Occipital lobe (tissue), 3 donors: ENCODE measurements at places on chromosomes 16 and 17. TPM values are rescaled to one million over a fixed set of nuclear protein-coding genes. Genes with fewer than 3 reads are reported as not detected.

DNA sequence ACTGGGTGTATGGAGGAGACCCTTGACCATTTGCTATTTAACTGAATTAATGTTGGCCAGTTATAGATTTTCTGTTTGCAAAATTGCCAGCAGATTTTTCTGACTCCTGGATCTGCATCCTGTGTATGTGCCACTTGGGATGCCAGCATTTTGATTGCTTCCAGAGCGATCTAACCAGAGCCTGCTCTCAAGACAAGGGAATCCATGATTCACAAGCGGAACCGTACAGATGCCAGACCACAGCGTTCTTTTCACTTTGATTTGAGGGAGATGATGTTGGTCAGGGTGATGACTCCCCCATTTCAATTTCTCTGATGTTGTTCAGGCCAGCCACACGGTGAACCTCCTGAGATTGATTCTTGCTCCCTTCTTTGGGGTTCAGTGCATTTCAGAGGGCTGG is 228.7 kb downstream of the CDH13 start:
- no peak for DNase-seq

DNA sequence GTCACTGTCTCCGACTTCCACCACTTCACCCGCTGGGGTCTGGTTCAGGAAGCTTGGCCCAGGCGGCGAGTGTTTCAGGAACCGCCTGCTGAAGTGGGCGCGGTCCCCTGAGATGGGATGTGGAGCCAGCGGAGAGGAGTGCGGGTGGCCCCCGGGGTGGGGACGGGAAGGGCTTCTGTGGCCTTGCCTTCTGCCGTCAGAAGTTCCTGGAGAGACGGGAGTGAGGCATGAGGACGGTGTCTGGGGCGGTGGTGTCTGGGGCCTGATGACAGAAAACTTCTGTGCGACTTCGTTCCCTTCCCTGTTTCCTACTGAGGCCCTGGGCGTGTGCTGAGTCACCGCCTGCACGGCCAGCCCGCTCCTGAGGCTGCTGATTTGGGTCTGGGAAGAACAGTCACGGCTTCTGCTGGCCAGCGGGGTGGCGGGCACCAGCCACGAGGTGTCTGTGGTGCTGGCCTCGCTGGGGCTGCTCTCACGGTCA is 12.3 kb upstream of the NLRC3 start:
- DNase-seq, result no peak

The NHLRC4 gene
- total RNA-seq, result 0.31 TPM

DNA sequence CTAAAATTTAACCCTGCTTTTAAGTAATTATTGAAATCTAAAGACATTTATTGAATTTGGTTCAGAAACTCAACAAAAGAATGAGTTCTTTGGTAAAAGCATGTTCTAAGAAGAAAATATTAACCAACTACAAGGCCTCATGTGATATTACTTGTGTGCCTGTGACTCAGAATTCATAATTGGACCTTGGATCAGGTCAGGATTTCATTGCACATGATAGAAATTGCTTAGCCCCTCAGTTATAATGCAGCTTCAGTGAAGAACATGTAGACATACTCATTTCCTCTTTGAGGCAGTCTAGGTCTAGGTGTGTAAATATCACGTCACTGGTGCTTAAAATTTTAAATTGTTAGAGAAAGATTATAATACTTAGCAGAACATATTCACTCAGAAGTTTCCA is 410.0 kb upstream of the SOX9 start:
- DNase-seq, result no peak

- no peak for DNase-seq
Measured at GRCh38 chr17:14630621-14631020, 329.7 kb downstream of the HS3ST3B1 start.

- no peak for DNase-seq
Measured at GRCh38 chr16:17447101-17447569, 23.6 kb downstream of the XYLT1 start.

The CCT6B gene
- total RNA-seq, result 2.3 TPM

- no peak for DNase-seq
Measured at GRCh38 chr16:72474501-72475123, 302.7 kb upstream of the PMFBP1 start.

DNA sequence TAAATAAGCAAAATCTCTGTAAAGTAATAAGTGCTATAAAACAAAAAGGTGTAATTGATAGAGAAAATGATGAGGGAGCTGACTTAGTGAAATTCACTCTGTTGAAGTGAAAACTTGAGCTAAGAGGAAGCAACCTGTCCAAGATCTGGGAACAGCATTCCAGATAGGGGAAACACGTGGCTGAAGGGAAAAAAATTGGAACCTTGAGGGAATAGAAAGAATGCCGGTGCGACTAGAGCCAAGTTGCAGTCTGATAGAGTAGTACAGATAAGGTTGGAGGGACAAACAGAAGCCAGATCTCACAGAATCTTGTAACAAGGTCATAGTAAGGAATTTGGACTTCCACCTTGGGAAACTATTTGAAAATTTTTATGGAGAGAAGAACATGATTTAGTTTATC is 623 bp upstream of the DDX52 start:
- no peak for DNase-seq

DNA sequence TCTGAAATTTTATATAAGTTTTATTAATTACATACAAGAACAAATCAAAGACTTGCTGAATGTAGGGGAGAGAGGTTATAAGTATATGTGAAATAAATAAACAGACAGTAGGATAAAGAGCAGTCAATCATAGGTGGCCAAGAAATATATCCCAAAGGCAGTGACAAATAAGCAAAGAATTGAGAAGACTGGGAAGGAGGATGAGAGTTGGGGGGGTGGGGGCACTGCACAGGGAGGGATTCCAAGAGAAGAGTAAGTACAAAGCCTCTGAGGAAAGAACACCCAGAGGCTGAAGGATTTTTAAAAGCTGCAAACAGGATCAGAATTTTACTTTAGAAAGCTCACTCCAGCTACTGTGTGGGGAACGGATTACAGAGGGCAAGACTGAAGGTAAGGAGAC is 2.8 kb downstream of the PELP1 start:
- no peak for DNase-seq

GRCh38 chr17:72974605-72975232 is 117.8 kb downstream of the SLC39A11 start:
- no peak for DNase-seq

The ADAD2 gene
- not detected for total RNA-seq
